ENCODE measurements at places on chromosomes 3 and 15.

- DNase-seq, result no peak
These were observed 275.9 kb upstream of the TPM1 start for GRCh38 chr15:62766599-62766998.

DNA sequence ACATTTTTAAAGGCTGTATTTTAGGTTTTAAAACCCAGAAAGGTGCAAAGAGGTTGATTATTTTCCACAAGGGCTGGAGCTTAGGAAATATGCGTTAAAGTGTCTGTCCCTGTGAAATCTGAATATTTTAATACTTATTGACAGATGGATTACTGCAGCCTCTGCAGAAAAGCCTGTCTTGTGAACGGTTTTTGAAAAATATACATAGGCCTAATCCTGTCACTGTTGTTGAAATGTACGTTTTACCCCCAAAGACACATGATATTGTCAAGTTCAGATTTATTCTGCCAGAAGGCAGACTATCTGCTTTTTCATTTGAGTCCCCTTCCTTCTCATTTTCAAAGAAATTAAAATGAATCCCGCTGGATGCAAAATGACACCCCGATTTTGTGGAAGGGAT, 2.2 kb upstream of the BCL6 start:
- no peak for DNase-seq

DNA sequence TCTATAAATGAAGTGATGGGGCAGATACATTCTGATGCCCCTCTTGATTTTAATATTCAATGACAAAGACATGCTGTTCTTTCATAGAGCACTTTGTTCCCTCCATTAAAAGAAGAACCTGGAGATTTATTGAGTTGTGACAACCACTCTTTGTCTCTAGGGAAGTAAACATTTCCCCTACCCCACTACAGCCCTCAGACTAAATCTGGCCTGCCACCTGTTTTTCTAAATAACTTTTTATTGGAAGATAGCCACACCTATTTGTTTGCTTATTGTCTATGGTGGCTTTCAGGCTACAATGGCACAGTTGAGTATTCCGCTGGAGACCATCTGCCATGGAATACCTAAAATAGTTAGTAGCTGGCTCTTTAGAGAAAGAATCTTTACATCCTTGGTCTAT, 41.2 kb upstream of the ZNF385D start:
- DNase-seq, result no peak

GRCh38 chr15:43204016-43204901, 16.6 kb downstream of the EPB42 start:
- peak; percentile 27 for DNase-seq

- DNase-seq, result no peak
These were observed 10.6 kb upstream of the P3H2 start for GRCh38 chr3:190131329-190131728.

- DNase-seq, result no peak
These were observed 136.9 kb upstream of the SLC2A2 start for GRCh38 chr3:171163101-171164066.

DNA sequence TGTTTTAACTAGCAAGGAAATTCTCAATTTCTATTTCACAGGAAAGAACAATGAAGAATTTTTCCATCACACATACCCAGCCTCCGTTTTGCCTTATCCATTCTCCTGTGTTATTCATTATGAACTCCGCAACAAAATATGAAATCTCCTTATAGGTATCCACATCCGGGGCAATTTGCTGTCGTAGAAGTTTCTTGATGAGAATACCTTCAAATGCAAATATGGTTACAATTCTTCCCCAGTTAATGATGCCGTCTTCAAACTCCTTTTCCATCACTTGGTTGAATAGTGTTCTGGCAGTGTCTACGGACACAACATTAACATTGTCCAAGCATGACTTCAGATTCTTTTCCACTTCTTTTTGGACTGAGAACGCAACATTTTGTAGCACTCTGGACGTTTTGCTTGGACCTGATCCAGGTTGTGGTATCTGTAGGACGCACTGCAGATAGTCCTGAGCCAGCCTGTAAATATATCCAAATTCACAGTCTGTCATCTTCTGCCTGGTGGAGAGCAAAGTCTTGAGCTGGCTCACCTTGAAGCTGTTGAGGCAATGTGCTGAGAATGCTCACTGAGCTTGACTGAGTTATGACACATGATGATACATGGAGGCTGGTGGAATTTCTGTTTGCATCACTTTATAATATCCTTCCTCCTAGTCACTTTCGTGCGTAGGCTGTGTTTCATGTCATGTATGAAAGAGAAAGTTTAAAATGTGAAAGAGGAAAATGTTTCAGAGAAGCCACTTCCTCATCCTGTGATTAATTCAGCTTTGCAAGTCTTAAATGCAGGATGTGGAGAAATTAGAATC, at the start of gene BCL2A1:
TSS of gene BCL2A1 (minus strand) at position 573 of the 811 bp plus-strand sequence. CDS start at position 496, 77 bp downstream.
- DNase-seq, result no peak
